T follicular helper cell (primary cell): ENCODE measurements at places on chromosomes 6 and 20.

- DNase-seq: no peak
Measured at GRCh38 chr6:45148278-45148677, 179.9 kb upstream of the RUNX2 start.

GRCh38 chr6:52574709-52575501, 2.0 kb downstream of the TRAM2 start:
- peak; percentile 47 for DNase-seq

GRCh38 chr20:8331740-8332412, 199.8 kb downstream of the PLCB1 start:
- DNase-seq: no peak

DNA sequence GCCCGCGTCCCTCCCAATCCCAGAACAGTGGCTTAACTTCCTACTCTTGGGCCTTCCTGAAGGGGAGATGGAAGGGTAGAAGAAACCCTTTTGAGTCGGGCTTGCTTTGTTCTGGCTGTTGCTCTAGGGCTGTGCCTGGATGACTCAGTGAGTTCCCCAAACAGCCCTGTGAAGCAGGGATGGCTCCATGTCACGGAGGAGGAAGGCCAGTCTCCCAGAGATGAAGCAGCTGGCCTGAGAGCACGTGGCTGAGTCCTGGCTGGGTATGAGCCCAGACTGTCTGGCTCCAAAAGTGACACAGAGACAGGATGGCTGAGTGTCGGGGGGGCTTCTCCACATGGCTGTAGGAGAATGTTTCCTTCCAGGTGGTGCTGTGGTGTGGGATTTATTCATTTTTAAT, 4.6 kb downstream of the SYTL3 start:
- no peak for DNase-seq

- DNase-seq: no peak
Measured at GRCh38 chr20:19942611-19943010, 74.6 kb upstream of the NAA20 start.

- no peak for DNase-seq
Measured at GRCh38 chr6:111894951-111895350, 21.7 kb upstream of the FYN start.

DNA sequence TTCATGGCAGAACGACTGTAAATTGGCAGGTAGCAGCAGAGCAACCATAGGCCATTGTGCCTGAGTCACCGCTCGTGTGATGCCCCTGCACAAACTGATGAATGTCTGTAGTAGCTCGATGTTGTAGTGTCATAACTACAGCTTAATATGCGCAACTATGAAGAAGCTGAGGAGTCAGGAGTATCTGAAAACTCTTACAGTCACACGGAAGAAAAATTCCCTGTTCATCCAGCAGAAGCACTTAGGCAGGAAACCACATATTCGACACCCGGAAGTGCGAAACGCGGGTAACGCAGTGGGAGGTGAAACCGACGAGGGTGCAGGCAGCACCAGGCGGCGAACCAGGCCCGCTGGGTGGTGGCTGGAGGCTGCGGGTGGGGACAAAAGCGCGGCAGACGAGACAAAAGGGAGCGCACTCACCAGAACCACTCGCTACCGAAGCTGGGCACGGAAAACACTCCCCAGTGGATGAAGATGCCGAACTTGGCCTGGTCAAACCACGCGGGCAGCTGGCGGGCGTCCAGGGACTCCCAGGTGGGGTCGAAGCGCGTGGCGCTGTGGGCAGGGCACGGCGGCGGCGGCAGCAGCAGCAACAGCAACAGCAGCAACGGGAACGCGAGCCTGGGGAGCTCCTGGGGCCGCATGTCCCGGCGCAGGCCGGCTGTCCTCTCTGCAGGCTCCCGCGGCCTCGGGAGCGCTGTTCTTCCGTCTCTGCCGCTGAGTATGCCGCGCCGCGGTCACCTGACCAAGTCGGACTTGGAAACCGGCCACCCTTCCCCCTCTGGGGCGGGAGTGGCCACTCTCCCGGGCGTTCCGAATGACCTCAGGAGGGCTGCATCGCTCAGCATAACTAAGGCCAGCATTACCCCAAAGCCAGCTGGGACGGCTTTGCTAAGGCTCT, at the start of gene FUCA2:
TSS of gene FUCA2 (minus strand) at position 730 of the 901 bp plus-strand sequence. CDS start at position 644, 86 bp downstream.
- DNase-seq: peak; percentile 53

- no peak for DNase-seq
Measured at GRCh38 chr20:61244213-61244612, 7.8 kb upstream of the CDH4 start.

- no peak for DNase-seq
Measured at GRCh38 chr6:161216616-161217205, 57.1 kb downstream of the AGPAT4 start.

DNA sequence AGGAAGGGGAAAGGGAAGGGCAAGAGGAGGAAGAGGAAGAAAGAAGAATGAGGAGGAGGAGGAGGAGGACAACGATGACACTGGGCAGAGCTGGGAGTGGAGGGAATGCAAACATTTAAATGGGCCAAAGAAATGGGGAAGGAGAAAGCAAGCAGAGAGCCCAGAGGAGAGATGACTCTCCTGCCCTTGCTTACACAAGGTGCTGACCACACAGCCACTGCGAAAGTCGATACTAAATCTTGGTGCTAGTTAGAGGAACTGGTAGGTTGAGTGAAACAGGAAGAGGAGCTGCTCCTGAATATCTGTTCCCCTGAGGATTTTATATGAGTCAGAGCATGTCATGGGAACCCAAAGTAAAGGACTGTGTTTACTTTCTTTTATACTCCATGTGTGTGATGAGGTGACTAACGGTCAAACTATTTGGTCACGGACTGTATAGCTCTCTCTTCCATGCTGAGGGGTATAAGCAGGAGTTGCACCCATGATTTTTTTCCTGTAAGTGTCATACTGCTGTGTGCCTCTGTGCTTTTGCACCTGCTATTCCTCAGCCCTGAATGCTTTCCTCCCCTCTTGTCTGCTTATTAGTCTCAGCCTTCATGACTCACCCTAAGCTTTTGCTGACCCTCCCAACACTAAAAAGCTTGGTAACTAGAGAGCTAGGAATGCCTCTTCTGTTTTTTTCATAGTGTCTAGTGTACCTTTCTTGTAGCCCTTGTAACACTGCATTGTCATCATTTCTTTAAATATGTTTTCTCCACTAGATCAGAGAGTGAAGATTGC, 9.5 kb upstream of the PAQR8 start:
- DNase-seq: no peak

- DNase-seq: no peak
Measured at GRCh38 chr6:142387997-142388815, 86.4 kb downstream of the ADGRG6 start.

DNA sequence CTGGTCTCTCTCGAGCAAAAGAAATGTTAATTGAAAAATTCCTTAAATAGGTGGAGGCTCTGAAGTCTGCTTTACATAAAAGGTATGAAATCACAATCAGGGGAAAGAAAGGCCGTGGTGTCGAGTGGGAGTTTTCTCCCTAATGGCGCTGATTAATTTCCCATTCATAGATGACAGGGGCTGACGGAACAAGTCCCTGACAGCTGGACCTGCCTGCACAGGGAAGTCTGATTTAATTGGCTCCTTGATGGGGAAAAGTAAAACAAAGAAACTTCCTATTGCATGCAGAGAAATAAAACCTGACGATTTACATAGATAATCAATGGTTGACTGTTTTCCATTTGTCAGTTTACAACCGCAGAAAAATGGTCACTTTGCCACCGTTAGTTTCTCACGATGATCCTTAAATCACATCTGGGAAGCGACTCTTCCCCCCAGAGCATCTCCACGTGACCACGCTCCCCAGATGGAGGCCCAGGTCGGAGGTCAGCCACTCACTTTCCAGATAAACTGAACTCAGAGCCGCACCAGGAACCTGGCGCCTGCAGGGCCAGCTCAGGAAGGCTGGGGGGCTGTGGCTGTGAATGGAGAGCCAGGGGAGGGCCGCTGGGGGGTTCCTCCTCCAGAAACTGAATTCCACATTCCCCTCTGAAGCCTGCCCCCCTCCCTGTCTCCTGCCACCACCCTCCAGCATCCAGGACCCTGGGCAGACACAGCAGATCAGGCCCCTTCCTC, 55.3 kb downstream of the DLL1 start:
- DNase-seq: no peak

GRCh38 chr6:116536216-116536621, 9.3 kb downstream of the TRAPPC3L start:
- no peak for DNase-seq

- DNase-seq: no peak
Measured at GRCh38 chr6:48397887-48398286, 286.9 kb upstream of the PTCHD4 start.

- no peak for DNase-seq
Measured at GRCh38 chr6:169271158-169271876, 17.7 kb upstream of the THBS2 start.

- DNase-seq: no peak
Measured at GRCh38 chr6:40733770-40734396, 146.7 kb upstream of the LRFN2 start.

- DNase-seq: no peak
Measured at GRCh38 chr6:113848811-113849210, 8.3 kb upstream of the MARCKS start.

- DNase-seq: no peak
Measured at GRCh38 chr6:133173276-133173675, 67.9 kb upstream of the EYA4 start.

GRCh38 chr6:154535851-154536250, 25.4 kb upstream of the CNKSR3 start:
- DNase-seq: no peak

GRCh38 chr6:109496036-109496772, 13.2 kb upstream of the ZBTB24 start:
- DNase-seq: no peak

GRCh38 chr20:1822564-1823449, 72.4 kb upstream of the SIRPA start:
- DNase-seq: no peak

DNA sequence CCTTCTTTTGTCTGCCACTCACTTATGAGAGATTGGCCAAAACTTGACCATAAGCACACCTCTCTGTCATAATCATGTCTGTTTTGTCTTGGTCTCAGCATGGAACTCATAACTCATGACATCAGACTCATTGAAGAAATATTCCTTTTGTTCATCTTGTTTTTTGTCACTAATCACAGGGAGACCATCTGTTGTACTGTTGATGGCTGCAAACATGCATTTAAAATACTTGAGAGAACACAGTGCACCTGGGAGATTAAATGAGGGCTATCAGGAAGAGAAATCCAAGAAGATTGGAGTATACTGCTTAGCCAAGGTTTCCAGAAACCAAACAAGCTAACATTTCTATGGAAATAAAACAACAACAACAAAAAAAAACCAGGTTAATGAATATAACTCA, 689.7 kb downstream of the EPM2A start:
- no peak for DNase-seq

DNA sequence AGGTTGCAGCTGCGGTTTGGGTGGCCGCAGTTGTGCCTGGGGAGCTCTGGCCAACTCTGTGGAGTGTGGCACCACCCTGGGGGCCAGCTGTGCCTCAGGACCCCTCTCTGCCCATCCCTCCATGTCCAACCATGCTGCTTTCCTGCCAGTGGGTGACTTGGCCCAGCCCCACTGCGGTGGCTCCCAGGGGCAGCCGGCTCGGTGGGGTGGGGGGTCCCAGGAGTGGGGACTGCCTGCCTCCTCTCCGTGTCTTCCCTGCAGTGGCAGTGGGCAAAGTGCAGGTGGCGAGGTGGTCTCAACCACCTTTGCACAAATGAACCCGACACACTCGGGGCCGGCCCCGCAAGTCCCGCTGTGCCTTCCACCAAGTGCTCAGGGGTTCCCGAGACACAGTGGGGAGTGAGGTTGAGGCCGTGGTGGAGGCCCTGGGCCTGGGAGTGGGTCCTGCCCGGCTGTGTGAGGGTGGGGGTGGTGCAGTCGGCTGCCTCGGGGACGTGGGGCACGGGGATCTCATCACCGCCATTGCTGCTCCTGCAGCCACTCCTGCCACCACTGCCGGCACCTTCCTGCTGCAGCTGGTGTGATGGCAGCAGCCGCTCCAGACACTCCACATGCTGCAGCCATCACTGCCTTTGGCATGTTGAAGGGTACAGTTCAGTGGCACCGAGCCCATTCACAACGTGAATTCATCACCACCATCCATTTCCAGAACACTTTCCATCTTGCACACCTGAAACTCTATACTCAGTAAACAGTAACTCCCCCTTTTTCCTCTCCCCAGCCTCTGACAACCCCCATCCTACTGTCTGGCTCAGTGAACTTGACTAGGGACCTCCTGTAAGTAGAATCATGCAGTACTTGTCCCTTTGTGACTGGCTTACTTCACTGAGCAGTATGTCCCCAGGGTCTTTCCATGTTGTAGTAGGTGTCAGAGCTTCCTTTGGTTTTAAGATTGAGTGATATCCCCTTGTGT, 10.7 kb upstream of the SLCO4A1 start:
- no peak for DNase-seq

DNA sequence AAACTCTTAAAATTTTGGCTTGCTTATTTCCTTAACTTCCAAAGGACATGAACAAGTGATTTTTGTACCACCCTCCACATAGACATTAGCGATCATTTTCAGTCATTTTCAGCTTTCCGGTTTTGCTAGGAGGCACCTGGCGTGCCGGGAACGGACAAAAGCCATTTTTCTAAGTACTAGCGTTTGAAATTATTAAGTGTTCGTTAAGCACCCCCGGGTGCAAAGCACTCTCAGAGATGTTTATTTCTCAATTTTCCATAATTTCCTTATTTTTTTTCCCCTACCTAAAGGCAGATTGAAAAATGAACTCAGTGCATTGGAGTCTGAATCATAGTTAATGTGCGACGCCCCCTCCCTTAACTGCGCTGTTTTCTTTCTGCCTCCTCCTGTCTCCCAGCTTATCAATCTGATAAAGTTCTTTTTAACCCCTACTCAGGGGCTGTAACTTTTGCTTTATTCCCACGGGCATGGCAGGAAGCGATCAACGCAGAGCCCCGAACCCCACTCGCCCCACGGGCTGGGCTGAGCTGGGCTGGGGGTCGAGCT, 58.2 kb downstream of the ZNF831 start:
- no peak for DNase-seq

DNA sequence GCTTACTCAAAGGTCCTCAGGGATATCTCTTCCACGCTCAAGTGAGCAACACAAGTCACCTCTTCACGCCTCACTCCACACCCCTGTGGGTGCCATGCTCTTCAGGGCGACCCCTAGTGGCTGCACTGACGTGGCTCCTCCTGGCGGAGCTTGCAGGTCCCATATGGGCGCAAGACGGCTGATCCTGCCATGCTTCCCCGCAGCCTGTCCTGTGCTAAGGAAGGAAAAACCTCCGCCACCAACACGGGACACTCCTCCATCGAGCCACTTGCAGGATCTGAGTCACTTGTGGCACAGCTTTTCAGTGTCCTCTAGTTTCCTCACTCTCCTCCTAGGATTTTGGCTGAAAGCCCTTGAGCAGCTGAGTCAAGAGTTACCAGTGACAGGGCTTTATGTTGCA, 90.7 kb downstream of the KHDC1L start:
- DNase-seq: no peak

DNA sequence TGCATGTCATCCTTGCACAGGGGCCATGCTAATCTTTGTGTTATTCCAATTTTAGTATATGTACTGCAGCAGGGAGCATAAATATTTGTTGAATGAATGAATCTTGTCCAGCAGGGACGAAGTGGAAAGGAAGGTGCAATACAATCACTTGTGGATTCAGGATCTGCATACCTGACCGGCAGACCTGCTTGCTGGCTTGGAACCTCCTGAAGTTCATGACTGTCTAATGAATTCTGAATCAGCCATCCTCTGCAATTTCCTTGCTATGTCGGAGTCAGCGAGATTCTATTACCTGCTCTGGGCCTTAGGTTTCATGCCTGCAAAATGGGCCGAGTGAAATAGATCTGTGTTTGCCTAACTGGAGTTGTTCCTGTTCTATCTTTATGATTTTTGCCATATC, 17.4 kb upstream of the NCOA3 start:
- DNase-seq: no peak
